Keratinocyte (primary cell): ENCODE measurements at places on chromosomes 5 and 9. TPM values are rescaled to one million over a fixed set of nuclear protein-coding genes. Genes with fewer than 3 reads are reported as not detected.

DNA sequence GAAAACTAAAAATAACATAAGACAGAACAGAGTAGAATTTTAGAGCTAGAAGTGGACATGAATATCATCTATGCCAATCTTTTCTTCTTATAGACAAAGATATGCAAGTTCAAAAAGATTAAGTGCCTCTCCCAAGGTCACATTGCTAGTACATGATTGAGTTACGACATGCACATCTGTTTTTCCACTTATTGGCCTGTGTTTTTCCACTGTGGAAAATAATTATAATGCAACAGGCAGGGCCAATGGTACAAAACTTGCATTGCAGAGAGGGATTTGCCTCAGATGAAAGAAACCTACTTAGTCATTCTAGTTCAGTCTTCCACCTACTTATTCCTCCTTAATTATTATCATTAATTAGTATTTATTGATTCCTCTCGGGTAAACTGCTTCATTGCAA is 407.8 kb upstream of the SGCD start:
- DNase-seq, result no peak

FKBP15 gene
- polyA plus RNA-seq, result 22.4 to 31.4 TPM (median 22.7 TPM) in 3 replicates

DNA sequence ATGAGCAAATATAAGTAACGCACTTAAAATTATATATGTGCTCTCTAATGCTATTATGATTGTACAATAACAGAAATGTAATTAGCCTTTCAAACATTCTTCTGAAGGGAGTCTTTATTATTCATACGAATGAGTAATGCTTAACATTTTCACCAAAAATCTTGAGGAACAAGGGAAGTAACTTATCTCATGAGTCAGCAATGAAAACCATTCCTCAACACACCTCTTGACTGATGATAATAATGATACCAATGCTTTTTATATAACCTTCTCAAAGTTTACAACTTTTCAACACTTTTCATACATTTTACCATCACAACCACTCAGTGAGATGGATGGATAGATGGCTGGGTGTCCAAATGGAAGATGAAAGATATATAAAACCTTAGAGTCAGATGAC is 369.3 kb downstream of the BNC2 start:
- DNase-seq, result peak; percentile 28

DNA sequence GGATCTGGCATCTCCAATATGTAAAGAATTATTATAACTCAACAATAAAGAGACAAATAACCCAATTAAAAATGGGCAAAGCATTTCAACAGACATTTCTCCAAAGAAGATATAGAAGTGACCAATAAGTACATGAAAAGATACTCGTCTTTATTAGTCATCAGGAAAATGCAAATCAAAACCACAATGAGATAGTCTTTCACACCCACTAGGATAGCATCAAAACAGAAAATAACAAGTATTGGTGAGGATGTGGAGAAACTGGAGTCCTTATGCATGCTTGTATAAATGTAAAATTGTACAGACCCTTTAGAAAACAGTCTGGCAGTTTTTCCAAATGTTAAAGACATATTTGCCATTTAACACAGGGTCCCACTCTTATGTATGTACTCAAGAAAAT is 39.1 kb upstream of the ITGA1 start:
- DNase-seq, result no peak

DNA sequence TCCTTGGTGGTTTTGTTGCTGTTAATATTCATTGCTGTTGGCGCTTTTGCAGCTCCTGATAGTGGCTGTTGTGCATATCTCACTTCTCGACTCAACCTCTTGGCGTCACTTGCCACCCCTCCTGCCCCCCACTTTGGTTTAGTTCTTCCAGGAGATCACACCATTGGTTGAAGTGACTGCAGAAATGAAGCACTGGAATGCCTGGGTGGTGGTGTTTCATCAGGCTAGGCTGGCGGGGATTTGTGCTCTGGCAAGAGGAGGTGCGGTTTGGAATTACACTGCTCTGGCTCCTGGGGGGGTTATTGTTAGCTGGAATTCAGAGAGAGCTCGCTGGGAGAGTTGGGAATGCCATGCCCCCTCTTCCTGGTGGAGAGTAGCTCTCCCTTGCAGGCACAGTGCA is 11.5 kb downstream of the PRRC2B start:
- no peak for DNase-seq

DNA sequence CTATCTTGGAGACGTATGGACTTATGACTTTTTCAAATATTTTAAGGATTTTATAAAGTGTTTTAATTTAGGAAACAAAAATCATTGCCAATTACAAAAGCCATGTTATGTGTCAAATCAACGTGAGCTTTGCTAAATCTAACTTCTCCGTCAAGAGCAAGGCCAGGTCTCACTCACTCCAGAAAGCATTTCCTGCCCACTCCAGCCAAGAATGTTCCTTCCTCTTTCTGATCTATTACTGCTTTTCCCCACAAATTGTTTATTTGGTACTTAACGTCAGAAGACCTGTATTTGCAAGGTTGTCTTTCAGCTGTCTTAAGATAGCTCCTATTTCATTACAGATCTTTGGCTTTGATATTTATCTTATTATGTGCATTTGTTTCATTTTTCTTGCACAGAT is 193.5 kb upstream of the HAPLN1 start:
- no peak for DNase-seq

DNA sequence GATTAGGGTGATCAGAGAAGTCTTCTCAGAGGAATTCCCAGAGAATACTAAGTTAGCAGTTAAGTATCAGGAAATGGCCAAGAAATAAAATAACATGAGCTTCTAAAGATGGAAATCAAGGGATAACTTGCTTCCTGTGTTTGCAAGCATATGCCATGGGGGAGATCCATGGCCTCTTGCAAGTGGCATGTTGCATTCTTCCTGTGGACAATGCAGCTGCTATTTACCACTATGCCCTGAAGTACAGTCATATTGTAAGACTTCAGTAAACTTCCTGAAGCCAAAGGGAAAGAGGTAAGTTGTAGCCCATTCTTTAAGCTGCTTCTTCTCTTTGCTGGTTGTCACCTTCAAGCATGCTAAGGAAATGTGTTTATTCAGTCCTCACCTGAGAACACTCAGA is 154.7 kb upstream of the RUSC2 start:
- DNase-seq, result no peak
